ENCODE measurements at places on chromosomes 5 and 9. TPM values are rescaled to one million over a fixed set of nuclear protein-coding genes. Genes with fewer than 3 reads are reported as not detected.

GRCh38 chr5:124524552-124525232 lies 221.7 kb downstream of the ZNF608 start:
- DNase-seq = no peak

DNA sequence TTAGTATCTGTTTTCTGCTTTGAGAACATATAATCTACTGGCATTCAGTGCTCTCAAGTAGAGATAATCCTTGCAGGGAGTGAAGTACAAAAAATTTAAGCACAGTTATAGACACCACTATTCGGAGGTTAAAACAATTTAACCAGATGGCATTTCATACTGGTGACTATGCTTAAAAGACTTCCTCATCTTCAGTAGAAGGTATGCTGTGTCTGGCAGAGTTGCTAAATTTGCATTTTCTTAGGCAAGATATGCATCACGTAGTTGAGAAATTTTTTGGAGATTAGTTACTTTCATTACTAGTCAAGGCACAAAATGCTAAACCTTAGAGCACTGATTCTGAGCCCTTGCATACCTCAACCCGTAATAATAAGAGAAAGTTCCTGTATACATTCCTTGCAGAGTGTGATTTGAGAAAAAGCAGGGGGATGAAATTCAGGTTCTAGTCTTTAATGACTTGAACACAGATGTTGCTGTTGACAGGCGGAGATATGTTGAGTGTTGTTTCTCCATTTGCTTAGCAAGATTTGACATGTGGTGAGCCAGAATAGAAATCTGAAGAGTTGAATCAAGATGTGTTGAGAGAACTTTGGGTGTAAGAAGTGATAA lies 70.8 kb upstream of the STARD4 start:
- DNase-seq = no peak

DNA sequence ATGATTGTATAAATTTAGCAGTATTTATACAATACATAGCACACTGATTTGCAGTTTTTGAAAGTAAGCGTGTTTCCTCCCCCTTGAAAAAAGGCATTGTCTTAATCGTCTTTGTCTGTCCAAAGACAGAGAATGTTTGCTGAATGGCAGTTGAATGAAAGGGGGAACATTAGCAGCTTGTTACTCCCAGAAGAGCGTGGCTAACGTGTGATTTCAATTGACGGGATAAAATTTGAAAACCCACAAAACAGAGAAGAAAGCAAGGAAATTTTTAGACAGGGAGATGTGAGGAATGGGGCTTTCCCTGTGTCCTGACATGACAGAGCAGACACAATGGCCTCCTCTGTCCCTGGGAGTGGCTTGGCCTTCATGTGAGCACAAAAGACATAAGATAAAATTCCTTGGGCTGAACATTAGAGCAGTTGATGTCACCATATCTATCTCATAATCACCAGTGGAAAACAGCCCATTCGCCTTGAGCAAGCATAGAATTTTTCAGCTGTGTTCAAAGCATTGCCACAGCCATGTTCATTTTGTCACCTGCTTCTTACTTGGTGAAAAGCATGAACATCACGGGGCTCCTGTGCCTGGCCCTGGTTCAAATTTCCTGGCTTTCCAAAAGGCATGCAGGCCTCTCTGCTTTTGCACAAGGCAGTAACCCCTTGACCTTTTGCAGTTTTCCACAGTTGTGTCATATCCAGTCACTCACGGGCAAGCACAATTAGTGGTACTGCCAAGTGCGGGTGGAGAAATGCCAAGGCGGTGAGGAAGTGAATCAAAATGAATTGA lies 126.9 kb downstream of the TLE1 start:
- DNase-seq = no peak

DNA sequence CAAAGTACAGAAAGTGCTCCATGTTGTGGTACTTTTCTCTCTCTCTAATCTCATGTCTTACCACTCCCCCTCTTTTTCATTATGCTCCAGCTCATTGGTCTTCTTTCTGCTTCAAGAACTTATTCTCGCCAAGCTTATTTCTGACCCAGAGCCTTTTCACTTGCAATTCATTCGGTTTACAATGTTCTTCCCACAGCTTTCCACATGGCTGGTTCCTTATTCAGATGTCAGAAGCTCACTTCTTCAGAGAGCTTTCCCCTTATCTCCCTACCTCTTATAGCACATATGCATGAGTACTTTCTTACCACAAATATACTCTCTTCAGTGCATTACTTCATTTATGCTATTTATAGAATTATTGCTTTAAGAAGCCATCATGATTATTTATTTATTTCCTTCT lies 338.8 kb upstream of the ATP10B start:
- DNase-seq = no peak

DNA sequence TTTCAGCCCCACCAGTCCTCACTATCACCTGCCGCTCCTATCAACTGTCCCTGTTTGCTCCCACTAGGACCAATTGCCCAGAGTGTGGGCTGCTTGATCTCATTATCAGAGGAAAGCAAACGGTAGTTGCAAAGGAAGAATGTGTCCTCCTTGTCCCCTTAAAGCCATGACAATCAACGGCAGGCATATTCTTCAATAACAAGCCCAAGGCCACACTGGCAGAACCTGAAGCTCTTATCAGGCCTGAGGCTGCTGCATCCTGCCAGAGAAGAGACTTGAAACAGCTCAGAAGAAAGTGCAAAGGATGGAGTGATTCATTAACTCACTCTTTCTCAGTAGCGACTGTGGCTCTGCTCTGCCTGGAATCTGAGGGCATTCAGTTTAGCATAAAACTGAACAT lies 39.2 kb upstream of the MAN2A1 start:
- DNase-seq = no peak

DNA sequence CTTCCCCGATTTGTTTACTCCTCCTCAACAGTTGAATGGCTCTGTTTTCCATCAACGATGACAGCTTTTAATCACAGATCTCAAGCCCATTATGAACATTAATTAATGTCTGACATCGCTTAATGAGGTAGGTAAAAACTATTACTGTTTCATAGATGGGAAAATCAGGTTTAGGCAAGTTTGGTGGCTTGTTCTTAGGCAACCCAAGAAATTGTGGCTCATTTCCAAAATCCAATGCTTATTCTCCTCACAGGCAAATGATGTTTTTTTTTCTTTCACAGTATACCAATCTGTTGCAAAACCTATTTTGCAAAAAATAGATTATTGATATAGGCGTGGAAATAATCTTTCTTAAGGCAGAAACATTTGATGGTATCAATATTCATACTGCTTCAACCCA lies 70.8 kb upstream of the CHD1 start:
- no peak for DNase-seq

GRCh38 chr5:9269014-9269413 lies 276.9 kb downstream of the SEMA5A start:
- DNase-seq = no peak

DNA sequence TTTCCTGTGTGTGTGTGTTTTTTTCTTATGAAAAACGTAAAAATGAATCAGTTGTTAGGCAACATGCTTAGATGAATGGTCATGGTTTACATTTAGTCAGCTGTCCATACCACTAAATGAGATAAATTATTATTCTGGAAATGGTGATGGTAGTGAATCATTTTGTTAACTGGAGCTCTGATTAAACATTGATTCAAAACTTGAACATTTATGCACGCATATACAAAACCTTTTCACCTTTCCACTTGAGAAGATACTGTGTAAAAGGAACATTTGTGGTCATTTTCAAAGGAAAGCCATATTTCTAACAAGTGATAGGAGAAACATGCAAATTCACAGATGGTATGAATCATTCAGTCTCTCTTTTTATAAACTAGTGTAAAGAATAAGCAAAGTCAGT lies 162.0 kb downstream of the SLC25A46 start:
- no peak for DNase-seq

DNA sequence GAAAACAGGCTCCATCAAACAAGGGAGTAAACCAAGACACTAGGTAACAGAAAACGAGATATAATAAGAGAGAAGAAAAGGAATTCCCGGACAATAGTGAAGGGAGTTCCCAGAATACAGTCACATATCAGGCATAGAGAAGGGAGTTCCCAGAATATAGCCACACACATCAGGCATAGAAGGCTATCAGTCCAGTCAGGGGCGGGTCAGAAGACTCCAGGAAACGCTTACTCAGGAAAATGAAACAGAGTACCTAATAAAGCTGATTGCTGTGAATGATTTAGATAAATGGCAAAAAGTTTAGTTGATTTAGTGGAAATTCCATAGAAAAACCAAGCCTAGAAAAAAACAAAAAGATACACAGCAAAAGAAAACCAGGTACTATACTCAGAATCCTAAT lies 4.9 kb downstream of the TOMM5 start:
- no peak for DNase-seq

DNA sequence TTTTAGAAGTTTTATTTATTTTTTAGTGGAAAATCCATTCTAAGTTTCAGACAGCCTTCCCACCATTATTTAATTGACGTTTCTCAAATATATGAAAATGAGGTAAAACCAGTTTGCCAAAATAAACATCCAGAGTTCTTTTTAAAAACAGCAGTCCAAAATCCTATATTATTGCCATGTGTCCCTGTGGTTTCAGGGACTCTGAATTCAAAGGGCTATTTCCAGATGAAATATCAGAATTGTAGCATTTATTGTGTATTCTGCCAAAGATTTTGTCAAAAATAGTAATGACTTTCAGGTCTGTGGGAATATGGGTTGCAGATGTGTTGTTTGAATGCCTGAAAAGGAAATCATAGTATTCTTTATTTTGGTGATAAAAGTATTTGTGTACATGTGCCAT lies 41.6 kb downstream of the XRCC4 start:
- DNase-seq = no peak

The PCDHB16 gene
- 5.7 TPM for polyA plus RNA-seq

The SEMA4D gene
- 40.3 TPM for polyA plus RNA-seq

The SOHLH1 gene
- polyA plus RNA-seq = not detected

The DRD1 gene
- polyA plus RNA-seq = not detected

The CCNI2 gene
- polyA plus RNA-seq = 3.5 TPM

The ADAMTS2 gene
- polyA plus RNA-seq = 11.3 TPM

The MRPL50 gene
- polyA plus RNA-seq = 30.1 TPM

The NMUR2 gene
- not detected for polyA plus RNA-seq

Measured in right renal pelvis (tissue), 4 donors.